ENCODE measurements at places on chromosomes 11 and 22.

- no peak for DNase-seq
These were observed 12.2 kb downstream of the FAT3 start for GRCh38 chr11:92236856-92237255.

DNA sequence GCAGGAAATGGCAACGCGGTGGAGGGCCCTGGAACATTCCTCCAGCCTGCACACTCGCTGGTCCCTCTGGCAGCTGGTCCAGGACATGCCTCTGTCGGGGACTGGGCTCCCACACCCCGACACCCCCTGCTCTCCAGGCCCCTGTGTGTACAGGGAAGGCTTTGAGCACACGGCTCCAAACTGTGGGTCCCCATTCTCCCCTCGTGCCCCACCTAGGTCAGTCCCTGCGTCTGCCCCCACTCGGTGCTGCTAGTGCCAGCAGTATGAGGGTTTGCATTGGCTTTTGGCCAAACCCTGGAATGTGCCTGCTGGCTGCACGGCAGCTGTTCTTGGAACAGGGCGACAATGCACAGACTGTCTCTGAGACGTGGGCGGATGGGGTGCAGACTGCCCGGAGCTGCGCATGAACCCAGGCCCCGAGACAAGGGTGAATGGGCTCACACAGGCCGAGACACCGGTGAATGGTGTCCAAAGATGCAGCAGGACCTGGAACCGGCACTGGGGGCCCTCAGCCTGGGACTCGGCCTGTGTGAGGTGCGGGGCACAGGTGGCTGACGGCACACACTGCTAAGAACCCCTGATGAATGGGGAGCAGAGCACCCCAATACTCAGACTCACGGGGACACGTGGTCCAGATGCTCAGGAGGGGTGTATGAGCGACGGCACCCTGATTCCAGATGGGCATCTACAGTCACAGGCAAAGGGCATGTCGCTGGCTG lies 7.5 kb upstream of the SYT8 start:
- no peak for DNase-seq

- DNase-seq: no peak
These were observed 508.1 kb downstream of the TBC1D22A start for GRCh38 chr22:47270463-47271135.

GRCh38 chr11:80521592-80521991 lies 1080.8 kb upstream of the TENM4 start:
- DNase-seq: no peak

GRCh38 chr11:114953039-114953438 lies 274.7 kb downstream of the NXPE2 start:
- no peak for DNase-seq

- peak; percentile 95 for DNase-seq
These were observed at the start of gene TMEM123 for GRCh38 chr11:102452461-102453301. TMEM123 (minus strand) TSS chr11:102452765; CDS start chr11:102452623, 142 bp downstream.

DNA sequence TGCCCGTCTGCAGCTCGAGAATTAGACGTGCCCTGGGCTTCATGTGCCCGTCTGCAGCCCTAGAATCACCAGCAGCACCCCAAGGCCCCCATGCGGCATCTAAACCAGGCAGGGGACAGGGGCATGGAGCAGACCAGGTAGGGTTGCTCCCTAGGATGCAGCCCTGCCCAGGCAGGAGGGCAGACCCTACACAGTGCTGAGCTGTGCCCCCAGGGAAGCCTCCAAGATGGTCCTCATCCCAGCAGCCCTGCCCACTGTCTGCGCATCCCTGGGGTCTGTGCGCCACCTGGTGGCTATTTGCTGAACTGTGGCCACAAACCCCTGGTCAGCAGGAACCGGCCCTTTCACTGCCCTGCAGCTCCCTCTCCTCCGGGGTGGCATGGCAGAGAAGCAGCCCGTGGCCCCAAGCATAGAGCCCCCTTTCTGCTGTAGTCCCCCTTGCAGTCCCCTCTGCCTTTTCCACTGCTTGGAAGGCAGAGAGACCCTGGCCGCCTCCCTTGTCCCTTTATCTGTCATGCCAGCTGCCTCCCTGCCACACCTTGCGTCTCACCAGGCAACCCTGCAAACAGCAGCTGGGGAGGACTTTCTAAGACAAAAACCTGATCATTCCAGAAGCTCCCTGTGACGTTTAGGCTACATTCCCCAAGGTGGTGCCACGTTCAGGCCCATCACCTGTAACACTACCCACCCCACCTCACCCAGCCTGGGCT lies 86.6 kb downstream of the KCNQ1 start:
- peak; percentile 80 for DNase-seq

GRCh38 chr22:31085493-31085824 lies 4.3 kb downstream of the SMTN start:
- DNase-seq: no peak

DNA sequence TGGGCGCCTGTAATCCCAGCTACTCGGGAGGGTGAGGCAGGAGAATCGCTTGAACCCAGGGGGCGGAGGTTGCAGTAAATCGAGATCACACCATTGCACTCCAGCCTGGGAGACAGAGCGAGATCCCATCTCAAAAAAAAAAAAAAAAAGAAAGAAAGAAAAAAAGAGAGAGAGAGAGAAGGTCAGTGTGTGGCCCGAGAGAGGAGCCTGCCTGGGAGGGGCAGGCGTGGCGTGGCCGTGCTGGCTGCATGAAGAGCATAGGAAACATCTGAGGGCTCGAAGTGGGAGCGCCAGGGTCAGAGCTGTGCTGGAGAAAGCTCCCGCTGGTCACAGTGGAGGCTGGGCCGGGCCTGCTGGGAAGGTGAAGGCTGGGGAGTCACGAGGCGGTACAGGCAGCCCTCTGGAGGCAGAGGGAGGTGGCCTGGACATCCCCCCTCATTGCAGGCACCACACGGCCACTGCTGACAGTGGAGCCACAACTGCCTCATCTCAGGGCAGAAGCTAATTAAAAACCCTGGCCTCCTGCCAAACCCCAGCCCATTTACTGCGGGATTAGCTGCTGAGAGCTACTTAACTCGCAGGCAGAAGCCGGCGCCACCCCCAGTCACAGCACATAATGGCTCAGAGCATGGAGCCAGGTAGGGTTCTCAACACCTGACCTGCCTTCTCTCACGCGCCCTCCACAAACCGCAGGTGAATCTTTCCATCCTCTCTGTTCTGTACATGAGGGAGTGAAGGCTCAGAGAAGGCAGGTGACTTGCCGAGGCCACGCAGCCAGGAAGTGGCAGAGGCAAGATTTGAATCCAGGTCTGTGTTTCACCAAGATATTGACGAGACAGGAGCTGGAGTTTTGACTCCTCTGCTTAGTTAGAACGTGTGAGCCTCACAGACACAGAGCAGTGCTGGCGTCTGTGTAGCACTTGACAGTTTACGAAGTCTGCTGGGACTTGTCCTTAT lies 32.6 kb downstream of the NFAM1 start:
- DNase-seq: no peak

- no peak for DNase-seq
These were observed 500.5 kb downstream of the BUD13 start for GRCh38 chr11:116272181-116272789.

GRCh38 chr11:90423378-90423777 lies 200.5 kb upstream of the CHORDC1 start:
- no peak for DNase-seq
